ENCODE measurements at places on chromosomes 3 and 15.

DNA sequence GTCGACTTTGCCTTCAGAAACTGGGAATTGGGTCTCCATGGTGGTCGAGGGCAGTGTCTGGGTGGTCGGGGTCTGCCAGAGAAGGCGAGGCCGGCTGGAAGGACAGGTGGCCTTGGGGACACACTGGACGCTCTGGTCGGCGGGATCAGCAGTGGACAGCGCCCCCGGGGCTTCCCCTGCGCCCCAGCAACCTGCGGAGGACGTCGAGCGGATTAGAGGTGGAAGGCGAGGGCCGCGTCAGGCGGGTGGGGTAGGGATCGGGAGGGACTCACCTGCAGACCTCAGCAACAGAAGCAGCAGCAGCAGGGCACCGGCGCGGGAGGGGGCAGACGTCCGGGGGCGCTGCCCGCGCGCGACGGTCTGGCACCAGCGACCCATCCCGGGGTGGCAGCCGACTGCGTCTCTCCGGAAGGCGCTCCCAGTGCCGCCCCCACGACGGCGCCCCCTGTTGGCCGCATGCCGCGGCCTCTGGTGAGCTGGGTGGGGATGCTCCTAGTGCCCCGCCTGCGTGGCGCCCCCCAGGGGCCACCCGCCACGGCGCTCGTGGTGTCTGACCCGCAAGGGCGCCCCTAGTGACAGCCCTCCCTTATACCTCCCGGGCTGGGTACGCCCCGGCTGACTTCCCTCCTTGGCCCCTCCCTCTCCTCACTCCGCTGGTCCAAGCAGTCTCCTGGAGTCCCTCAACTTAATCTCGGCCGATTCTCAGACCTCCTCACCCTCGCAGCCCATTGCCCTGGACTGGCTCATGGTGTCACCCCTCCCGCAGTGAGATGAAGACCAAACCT is at the start of gene PRSS50:
Gene PRSS50, minus strand, starts transcription at position 423 of the 785 bp plus-strand sequence. Its CDS starts 45 bp downstream, at position 378.
- DNase-seq: no peak

DNA sequence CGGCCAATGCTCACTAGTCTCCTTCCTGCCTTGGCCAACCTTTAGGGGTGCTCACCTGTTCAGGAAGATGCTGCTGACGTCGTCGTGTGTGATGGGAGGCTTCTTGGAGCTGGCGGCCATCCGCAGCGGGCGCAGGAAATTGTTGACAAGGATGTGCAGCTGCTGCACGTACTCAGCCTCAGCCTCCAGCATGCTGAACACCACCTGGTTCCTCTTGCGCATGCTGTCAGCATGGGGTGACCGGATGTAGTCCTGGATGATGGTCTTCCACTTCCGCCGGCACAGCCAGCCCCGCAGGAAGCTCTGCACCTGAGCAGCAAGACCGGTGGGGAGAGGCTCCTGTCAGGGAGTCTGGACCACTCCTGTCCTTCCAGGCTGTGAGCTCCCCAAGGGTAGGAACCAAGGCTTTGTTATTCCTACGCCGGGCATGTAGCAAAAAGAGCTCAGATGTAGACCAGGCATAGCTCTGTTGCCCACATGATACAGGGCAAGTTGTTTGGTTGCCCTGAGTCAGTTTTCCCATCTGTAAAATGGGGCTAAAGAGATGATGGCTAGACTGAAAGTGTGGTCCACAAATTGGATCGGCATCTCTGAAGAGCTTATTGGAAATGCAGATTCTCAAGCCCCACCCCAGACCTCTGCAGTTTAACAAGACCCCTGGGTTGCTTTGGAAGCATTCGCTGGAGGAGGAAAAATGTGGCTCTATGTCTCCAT is 43.7 kb downstream of the RASGRF1 start:
- DNase-seq: no peak

- DNase-seq: no peak
These were observed 24.0 kb downstream of the STX19 start for GRCh38 chr3:94004301-94004910.

GRCh38 chr3:30658328-30659052 is 52.1 kb downstream of the TGFBR2 start:
- DNase-seq: no peak

GRCh38 chr15:85758655-85758978 is 36.1 kb downstream of the KLHL25 start:
- no peak for DNase-seq

DNA sequence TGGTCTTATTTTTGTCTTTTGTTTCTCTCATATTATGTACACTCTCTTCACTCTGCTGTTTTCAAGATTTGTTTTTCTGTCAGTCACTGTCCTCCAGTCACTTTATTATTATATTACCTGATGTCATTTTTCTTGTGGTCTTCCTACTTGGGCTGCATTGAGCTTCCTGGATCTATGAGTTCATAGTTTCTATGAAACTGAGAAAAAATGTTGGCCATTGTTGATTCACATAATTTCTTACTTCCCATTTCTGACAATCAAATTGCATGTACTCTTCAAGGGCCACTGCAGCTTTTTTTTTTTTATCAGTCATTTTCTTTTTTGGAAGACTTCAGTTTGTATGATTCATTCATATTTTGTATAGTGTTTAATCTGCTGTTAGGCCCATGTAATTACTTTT is 1180.6 kb upstream of the GBE1 start:
- no peak for DNase-seq

GRCh38 chr15:100194996-100195395 is 146.8 kb downstream of the ADAMTS17 start:
- DNase-seq: no peak

DNA sequence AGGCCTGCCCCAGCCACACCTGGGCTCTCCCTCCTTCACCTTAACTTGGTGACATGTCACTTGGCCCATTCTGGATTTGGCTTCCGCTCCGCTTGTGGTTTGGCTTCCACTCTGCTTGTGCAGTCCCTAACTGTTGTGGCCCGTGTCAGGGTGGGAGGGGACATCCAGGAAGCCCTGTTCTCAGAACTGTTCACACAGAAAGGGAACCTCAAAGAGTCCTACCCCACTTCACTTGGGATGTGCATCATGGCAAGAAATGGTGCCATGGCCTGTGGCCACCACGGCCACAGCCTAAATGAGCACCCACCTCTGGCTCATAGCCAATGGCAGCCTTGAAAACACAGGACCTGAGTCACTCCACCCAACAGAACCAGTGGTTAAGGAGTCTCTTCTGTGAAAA is 63.4 kb downstream of the CYP19A1 start:
- DNase-seq: no peak
